ENCODE measurements at places on chromosomes 11 and 22.

GRCh38 chr22:37887584-37888378 is 18.3 kb upstream of the MICALL1 start:
- DNase-seq: no peak

GRCh38 chr11:134331354-134332188 is at the start of gene GLB1L2:
GLB1L2 (plus strand) TSS chr11:134331988; CDS start chr11:134332062, 74 bp downstream.
- peak; percentile 89 for DNase-seq

DNA sequence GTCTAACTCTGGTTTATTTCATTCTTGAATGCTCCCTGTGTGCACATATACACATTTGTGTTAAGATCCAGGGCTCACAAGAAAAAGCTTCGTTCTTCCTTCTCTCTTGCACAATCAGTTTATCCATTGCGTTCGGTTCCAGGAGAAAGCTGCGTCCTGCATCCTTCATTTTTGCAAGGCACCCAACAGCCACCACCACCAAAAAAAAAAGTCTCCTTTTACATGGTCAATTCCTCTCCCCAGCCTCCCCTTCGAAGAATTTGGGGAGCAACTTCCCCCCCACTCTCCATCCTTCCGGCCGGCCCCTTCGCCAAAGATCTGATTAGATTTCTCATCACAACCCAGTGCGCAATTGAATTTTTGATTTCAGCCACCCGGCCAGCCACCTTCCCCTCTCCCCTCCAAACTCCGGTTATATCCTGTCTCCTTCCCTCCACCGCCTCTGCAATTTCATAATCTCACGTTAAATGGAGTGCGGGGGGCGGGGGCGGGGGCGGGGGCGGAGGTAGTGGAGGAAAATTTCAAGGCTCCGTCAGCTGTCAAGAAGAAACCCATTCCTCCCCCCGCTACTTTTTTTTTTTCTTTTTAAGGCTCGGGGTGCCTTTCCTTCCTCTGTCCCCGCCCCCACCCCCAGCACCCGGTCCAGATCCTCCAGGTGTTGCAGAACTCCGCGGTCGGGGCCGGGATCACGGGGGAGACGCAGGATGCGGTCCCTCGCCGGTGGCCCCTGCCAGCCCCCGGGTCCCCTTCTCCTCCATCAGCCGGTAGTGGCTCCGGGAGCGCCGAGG is 1166.5 kb downstream of the LRRC4C start:
- DNase-seq: peak; percentile 66

- no peak for DNase-seq
These were observed 125.0 kb downstream of the MAML2 start for GRCh38 chr11:96218006-96218405.

DNA sequence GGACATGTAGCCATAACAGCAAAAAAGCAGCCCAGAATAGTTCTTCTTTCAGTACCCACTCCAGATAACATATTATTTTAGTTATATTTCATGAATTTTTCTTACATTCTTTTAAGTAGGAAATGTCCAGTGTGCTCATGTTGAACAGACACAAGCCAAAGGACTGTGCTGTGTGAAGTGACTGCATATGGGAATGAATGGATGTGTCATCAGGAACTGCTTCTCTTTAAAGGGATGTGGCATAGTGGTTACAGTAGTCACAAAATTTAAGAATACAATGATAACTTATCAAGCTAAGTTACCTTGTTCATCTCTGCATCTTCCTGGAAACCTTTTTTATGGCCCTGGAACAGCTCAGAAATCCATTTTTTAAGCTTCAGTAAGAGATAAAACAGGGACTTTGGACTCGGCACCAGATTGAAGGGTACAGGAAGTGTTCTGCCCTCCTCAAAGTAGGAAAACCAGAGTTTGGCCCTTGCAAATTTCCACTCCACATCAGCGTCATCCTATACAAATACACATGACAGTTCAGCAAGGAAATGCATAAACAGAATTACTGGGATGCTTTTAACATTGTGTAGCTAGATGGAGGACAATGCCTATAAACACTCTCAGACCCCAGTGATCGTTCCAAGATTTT is 112.8 kb downstream of the TRPC6 start:
- no peak for DNase-seq

GRCh38 chr11:104995001-104995408 is 26.6 kb upstream of the CASP4 start:
- DNase-seq: no peak

GRCh38 chr11:113167599-113167998 is 146.8 kb upstream of the TTC12 start:
- peak; percentile 47 for DNase-seq

DNA sequence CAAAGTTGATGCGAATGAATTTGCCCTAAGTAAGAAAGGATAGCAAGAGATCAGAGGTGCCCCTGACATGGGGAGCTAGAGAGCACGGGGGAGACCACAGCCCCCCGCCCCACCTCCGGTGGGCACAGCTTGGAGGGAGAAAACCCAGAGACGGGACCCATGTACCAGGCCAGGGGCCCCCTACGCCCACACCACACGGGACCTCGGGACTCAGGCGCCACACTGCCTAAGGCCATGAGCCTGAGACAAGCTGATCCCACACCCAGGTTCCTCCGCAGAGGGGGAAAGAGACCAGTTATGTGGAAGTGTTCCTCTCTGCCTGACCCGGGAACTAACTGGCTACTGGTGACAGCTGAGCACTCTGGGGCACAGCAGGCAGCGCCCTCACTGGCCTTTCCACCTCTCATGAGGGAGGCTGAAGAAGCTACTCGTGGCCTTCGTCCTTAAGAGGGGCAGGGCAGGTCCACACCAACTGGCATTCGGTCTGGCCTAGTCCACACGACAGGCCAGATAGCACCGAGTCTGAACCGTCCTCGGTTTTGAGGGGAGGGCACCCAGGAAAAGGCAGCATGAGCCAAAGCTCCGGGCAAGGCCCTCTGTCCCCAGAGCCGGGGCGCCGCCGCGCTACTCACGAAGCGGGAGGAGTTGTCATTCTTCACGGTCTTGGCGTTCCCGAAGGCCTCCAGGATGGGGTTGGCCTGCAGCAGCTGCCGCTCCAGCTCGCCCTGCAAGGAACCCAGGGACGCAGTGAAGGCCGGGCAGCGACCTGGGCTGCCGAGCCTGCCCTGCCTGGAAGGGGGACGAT is 65.8 kb downstream of the MYH9 start:
- DNase-seq: no peak

- no peak for DNase-seq
These were observed 449.6 kb upstream of the B3GAT1 start for GRCh38 chr11:134861490-134862104.

GRCh38 chr22:29838599-29838956 is 504 bp upstream of the ASCC2 start:
- no peak for DNase-seq

DNA sequence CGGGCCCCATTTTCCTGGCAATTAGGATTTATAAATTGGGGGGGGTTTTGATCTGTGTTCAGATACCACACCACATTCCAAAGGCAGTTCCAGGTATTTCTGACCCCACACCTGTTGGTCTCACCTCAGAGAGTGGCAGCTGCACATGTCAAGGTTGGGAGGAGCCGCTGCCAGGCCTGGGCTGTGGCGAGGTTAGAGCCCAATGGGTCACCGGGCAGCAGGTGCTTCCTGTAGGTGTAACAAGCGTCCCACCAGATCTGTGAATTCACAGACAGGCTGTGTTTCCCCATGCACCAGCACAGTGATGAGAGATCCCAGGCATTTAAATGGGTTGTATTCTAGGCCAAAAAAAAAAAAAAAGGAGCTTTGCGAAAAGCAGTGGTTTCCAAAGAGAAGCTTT is 58.6 kb downstream of the CABIN1 start:
- DNase-seq: no peak

- no peak for DNase-seq
These were observed 921.4 kb upstream of the CNTN5 start for GRCh38 chr11:98099371-98099770.

DNA sequence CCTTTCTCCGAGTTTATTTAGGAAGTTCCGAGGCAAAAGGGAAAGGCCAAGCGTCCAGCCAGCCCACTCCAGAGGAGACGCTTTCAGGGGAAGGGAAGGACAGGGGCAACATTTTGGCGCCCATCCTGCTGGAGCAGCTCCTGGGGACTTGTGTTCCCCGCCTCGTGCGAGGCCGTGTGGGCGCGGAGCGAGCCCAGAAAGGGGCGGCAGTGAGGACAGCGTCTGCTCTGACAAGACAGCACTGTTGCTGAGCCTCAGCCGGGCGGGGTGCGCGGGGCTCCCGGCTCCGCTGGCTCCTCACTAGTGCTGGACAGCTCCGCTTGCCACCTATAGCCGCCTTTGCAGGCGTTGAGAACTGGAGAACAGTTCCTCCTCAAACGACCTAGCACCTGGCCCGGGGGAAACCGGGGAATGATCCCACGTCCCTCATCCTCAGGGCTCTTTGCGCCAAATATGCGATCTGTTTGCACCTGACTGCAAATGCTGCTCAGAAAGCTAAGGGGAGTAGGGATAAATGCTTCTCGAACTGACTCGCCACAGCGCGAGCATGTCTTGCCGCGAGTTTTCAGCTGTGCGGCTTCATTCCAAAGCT is 722 bp upstream of the GUCY1A2 start:
- peak; percentile 81 for DNase-seq

DNA sequence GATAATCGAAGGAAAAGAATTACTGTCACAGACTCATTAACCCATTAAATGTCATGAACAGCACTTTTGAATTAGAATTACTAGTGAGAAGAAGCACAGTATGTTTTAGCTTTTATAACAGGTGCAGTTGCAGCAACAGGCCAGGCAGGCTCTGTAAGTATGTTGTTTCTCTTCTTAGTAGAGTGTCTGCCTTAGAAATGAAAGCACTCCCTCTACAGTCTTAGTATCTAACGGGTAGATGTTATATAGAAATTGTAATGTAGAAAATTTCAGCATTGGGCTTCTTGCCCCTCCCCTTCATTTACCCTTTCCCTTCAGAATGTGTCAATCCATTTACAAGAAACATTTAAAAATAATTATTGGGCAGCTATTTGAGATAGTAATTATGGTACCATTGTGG is 87.4 kb downstream of the HIPK3 start:
- DNase-seq: no peak

DNA sequence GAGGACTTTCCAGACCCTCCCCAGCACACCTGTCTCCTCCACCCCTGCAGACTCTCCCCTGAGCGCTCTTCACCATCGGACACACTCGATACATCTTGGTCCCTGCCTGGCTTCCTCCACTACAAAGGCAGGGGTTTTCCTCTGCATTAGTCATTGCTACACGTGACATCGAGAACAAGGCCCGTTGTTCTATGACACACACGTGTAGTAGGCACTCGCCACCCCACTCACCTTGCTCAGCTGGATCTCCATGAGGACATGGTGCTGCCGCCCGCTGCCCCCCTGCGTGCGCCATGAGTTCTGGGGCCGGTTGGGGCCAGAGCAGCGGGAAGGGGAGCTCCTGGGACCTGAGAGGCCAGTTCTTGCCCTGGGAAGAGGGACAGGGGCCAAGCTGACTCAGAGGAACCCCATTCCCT is 16.7 kb downstream of the ATG2A start:
- DNase-seq: no peak

- no peak for DNase-seq
These were observed 12.5 kb downstream of the MARK2 start for GRCh38 chr11:63851364-63851763.

DNA sequence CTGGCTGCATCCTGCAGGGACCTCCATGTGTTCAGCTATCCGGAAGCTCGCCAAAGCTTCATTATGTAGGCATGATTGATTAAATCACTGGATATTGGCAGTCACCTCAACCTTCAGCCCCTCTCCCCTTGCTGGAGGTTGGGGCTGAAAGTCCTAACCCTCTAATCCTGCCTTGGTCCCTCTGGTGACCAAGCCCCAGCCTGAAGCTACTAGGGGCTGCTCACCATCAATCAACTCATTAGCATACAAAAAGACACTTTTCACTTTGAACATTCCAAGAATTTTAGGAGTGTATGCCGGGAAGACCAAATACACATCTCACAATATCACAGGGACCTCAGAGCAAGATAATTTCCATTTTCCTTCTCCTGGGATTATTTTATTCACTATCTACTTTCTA is 38.8 kb upstream of the TPBGL start:
- DNase-seq: no peak

- no peak for DNase-seq
These were observed 157.9 kb upstream of the SORL1-AS1 start for GRCh38 chr11:121610706-121611105.

DNA sequence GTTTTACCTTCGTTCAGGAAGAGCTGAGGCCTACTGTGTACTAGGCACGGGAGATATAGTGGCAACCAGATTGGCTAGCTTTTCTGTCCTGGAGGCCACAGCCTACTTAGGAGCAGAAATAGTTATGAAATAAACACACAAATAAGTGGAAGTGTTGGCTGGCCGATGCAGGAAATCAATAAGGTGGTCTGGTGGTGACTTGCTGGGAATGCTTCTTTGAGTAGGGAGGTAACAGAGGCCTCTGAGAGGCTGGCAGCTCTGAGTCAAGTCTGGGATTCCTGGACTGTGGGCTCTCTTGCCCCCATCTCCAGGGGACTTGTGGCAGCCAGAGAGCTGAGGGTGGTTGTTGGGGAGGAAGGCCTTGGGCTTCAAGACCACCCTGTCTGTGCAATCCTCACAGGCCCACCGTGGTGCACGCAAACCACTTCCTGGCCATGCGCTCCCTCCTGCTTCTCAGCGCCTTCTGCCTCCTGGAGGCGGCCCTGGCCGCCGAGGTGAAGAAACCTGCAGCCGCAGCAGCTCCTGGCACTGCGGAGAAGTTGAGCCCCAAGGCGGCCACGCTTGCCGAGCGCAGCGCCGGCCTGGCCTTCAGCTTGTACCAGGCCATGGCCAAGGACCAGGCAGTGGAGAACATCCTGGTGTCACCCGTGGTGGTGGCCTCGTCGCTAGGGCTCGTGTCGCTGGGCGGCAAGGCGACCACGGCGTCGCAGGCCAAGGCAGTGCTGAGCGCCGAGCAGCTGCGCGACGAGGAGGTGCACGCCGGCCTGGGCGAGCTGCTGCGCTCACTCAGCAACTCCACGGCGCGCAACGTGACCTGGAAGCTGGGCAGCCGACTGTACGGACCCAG is 4.1 kb downstream of the SERPINH1 start:
- DNase-seq: no peak
